ENCODE measurements at places on chromosomes 11 and 22.

DNA sequence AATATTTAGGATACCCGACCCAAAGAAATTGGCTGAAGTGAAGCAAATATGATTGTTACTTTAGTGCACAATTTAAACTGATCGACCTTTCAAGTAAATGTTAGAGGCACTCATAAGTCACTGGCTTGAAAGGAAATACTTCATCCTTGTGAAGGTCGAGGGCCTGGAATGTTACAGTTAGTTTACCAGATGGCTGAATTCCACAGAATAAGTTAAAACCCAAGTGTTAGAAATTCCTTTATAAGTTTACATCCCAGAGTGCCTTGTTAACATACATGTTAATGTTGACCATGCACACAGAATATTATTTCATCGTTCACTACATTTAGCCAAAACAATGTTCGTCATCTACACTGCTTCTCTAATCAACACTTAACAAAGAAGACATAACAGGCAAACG lies 235.5 kb upstream of the ANO3 start:
- no peak for DNase-seq

DNA sequence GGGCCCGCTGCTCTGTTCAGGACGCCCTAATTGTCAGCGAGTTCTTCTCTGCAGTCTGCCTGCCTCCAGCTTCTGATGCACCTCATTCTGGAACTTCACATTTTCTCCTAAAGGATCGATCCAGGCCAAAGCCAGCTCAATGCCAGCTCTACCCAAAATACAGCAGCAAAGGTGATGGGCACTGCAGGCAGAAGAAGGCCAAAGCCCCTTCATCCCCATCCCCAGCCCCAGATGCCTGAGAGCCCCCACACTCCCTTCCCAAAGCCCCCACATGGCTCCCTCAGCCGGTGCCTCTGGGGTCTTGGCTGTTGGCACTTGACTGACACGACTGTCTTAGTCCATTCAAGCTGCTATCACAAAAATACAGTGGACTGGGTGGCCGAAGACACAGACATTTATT lies 410.3 kb downstream of the BRD1 start:
- DNase-seq: no peak

GRCh38 chr11:100789500-100789899 lies 102.4 kb downstream of the ARHGAP42 start:
- DNase-seq: no peak

DNA sequence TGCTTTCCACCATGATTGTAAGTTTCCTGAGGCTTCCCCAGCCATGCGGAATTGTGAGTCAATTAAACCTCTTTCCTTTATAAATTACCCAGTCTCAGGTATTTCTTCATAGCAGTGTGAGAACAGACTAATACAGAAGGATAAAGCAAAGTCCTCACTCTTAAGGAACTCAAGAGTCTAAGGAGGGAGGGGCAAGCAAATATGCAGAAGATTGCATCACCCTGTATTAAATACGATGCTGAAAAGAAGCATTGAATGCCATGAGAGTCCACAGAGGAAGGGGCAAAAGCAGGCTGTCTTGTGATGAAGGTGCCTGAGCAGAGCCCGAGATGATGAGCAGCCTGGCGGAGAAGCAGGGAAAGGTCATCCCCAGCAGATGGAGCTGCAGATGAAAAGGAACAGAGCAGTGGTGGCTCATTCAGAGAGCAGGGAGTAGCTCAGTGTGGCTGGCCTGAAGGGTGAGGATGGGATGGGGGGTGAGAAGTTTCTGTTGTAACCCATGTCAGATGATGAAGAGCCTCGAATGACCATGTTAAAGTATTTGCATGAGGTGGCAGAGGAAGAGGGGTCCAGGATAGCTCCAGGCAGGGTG lies 6.3 kb upstream of the IZUMO1R start:
- DNase-seq: no peak

DNA sequence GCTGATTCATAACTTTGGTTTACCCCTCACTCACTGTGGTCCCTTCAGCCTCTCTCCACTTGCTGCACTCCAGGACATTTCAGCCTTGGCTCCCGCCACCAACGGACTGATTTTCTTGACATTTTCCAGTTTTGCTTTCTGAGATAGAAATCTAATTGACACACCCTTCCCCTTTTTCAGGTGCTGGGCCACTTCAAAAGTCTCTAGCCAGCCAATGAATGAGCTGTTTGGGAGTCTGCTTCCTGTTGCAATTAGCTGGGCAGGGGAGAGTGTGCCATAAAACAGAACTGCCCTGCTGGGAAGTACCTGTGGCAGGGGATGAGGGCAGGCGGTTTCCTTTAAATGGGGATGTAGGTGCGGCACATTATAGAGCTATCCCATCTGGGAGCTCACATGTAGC lies 21.1 kb upstream of the PLET1 start:
- DNase-seq: peak; percentile 16

- no peak for DNase-seq
Observed at GRCh38 chr11:10564696-10565318, 3.7 kb downstream of the LYVE1 start.

DNA sequence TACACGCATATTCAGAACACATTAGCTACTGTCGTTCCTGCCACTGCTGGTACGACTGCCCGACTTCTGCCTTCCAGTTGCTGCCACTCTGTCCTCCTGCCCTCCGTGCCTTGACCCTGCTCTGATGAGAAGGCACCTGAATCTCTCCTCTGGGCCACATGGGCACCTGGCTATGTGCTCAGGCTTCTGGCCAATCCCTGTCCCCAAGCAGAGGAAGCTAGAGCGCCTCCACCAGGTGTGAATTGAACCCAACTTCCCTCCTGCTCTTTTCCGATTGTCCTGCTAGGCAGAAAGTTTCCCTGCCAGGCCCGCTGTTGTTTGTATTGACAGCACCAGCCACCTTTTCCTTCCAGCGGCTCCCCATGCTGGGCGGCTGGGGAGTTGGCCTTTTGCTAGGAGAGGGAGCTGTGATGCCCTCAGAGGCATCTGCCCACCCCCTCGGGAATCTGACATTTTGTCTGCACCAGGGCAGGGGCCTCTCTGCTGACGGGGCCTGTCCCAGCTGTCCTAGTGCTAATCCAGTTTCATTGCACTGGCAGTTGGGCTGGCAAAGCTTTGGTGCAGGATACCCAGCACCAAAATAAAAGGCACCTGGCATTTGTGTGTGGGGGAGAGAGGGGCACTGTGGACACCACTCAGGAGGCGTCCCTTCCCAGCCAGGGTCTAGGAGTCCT lies 118.0 kb downstream of the GRIK4 start:
- DNase-seq: no peak

GRCh38 chr22:39808081-39808480 lies 85.5 kb downstream of the ENTHD1 start:
- peak; percentile 34 for DNase-seq

- no peak for DNase-seq
Observed at GRCh38 chr11:118838905-118839553, 44.7 kb upstream of the CXCR5 start.

- no peak for DNase-seq
Observed at GRCh38 chr11:124233376-124233775, 7.5 kb upstream of the OR8G1 start.
